Stimulated activated CD4-positive, alpha-beta T cell treated with anti-CD3 and anti-CD28 coated beads, TNF-alpha, amount 100 ng/mL, for 4 hours (primary cell): ENCODE measurements at places on chromosomes 1 and 21.

DNA sequence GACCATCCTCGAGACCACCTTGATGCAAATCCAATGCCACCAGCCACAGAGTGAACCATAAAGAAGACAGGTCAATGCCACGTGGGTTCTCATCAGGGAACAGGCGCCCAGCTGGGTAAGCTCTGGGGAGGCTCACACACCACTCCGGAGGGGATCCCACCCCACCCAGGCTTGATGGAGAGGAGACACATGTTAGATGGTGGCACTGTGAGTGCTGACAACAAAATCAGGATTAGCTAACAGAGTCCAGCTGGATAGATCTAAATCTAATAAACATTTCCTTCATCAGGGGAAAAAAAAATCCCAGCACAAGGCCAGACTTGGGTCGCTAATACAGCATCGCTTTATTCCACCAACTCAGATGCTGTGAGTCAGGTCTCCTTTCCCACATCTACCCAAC, 132.2 kb upstream of the TNR start:
- no peak for DNase-seq

GRCh38 chr21:34524646-34525601, 12.9 kb upstream of the KCNE1 start:
- no peak for DNase-seq

GRCh38 chr1:192794768-192795035, 14.1 kb upstream of the RGS2 start:
- DNase-seq, result no peak

DNA sequence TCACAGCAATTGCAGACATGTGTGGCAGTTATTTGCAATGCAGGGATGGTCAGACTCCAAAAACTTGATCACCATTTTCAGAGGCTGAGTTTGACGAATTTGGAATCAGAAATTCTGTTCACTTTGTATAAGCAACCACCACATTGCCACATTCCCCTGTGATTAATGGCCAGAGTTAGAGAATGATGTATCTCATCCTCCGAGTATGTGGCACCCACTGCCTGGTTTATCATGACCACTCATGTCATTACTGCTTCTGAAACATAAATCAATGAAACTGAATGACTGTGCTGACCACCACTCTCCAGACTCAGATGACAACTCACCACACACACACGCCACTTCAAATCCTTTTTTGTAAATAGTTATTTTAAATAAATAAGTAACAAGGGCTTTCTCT, 66.6 kb upstream of the CACHD1 start:
- no peak for DNase-seq

DNA sequence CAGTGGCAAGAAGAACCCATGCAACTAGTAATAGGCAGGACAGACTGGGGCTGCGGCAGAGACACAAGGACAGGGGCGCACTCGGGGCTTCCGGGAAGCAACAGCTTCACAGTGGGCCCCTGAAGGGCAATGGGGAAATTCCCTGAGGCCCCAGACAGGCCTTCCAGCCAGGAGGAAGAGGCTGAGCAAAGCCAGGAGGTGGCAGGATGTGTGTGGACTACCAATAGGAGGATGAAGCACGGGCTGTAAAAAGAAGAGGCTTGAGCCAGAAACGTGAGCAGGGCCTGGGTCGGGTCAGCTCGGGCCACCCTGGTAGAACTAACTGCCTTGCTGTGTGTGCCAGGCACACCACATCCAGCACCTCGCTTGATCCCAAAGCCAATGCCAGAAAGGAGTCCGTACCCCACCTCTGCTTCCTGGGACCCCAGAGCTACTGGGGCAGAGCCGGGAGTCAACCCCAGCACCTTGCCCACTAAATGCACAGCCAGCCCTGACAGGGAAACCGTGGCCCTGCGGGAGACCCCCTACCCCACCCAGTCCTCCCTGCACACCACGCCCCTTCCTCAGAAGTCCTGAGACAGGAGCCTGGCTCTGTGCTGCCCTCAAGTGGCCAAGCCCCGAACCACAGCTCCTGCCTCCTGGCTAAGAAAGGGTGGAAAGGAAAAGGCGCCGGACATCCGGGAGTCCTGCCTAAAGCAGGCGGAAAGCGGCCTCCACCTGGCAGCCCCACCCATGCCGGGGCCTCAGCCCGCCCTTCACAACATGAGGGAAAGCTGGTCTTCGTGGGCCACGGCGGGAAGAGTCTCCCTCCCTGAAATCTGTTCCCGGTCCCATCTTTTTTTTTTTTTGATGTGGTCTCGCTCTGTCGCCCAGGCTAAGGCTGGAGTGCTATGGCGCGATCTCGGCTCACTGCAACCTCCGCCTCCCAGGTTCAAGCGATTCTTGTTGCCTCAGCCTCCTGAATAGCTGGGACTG, 33.7 kb downstream of the TTC39A start:
- peak; percentile 45 for DNase-seq

DNA sequence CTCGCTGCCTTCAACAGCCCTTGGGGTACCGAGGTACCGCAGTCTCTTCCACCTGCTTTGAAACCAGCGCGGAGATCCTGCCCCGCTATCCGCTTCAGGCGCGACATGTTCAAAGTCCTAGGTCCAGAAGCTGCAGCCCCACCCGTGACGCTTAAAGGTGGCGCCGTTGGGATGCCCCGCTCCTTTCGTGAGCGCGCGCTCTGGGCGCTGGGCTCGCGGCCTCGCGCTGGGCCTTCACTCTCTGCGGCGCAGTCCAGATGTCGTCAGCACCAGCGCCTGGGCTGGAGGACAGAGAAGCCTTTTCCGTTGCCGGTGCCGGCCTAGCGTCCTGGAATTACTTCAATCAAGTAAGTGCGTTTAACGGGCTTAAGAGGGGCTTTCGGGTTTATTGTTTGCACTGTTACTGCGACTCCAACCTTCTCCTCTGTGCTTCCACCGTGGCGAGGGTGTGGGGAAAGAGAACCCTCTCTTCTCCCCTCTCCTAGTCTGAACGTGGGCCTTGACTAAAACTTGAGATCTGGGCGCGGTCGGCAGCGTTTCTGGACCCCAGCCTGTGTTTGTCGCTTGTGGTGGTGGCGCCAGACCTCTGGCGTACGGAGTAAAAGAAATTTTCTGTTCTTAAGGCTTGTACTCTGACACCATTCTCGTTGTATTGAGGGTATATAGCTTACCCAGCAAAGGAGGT, at the start of gene LRRC40:
Gene LRRC40, minus strand, starts transcription at position 146 of the 685 bp plus-strand sequence. Its CDS starts 39 bp downstream, at position 107.
- peak; percentile 89 for DNase-seq

- DNase-seq, result peak; percentile 2
Observed at GRCh38 chr1:233790662-233791371, 113.7 kb upstream of the SLC35F3 start.

GRCh38 chr1:64195081-64195395, 8.4 kb upstream of the UBE2U start:
- DNase-seq, result no peak

GRCh38 chr21:36388096-36388495, 2.9 kb downstream of the CHAF1B start:
- no peak for DNase-seq

DNA sequence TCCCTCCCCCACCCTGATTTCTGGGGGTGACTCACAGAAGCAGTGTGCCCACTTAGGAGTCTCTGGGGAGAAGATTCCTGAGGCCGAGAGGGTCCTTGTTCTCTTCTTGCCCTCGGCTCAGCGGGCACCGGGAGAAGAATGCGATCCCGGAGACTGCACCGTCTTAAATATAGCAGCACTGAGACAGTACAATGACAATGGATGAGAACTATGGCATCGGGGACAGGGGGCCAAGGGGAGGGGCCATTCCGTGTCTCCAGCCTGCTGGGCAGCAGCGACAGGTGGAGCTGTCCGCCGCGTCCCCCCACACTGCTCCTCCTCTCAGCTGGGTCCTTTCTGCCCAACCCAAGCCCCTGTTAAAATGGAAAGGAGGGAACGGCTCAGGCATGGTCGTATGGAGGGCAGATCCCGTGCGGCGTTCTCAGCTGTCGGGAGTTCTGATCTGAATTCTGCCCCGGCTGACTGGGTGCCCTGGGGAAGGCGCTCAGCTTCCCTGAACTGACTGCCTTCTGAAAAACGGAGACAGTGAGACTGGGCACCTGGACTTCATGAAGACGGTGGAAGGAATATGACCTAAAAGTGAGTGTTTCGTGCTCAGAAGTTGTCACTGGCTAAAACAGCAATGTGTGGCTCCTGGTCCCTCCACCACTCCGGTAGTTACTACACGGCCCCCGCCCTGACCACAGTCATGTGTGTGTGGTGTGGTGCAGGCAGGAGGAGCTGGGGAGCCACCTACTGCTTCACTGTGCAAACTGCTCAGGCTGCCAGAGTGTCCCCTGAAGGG, at the start of gene MYOM3:
Gene MYOM3, minus strand, starts transcription at position 140 of the 784 bp plus-strand sequence. CDS start 3,499 bp downstream, outside the sequence.
- DNase-seq, result peak; percentile 2

DNA sequence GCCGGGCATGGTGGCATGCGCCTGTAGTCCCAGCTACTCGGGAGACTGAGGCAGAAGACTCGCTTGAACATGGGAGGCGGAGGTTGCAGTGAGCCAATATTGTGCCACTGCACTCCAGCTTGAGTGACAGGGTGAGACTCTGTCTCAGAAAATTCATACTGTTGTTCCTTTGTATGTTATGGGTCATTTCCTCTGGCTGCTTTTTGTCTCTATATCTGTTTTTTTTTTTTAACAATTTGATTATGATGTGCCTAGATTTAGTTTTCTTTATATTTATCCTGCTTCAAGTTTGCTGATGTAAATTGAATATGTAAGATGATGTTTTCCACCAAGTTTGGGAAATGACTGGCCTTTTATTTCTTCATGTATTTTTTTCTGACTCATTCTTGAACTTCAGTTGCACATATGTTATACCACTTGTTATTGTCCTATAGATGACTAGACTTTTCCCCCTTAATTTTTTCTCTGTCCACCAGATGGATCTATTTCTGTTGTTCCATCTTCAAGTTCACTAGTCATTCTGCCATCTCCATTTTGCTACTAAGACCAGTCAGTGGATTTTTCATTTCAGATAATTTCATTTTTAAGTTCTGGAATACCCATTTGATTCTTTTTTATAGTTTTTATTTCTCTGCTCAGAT, 173.5 kb downstream of the GALNT2 start:
- DNase-seq, result no peak

DNA sequence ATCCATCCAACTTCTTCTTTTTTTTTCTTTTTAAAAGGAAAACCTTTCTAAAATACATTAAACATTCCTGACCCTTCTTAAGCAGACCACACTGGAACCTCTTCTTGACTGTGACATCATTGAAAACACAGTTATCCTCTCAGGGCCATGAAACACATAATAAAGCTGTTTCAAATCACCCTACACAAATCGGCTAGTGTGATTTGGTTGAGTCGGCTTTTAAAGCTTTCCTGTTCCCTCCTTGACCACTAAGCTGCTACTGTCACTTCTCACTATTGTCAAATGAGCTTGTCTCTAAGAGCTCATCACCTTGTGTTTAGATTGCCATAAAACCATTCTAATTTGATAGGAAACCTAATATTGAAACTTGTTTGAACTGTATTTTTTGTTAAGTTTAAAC, 5.9 kb downstream of the USP24 start:
- DNase-seq, result no peak
